HS-5 (cell line): ENCODE measurements at places on chromosomes 1 and 21.

DNA sequence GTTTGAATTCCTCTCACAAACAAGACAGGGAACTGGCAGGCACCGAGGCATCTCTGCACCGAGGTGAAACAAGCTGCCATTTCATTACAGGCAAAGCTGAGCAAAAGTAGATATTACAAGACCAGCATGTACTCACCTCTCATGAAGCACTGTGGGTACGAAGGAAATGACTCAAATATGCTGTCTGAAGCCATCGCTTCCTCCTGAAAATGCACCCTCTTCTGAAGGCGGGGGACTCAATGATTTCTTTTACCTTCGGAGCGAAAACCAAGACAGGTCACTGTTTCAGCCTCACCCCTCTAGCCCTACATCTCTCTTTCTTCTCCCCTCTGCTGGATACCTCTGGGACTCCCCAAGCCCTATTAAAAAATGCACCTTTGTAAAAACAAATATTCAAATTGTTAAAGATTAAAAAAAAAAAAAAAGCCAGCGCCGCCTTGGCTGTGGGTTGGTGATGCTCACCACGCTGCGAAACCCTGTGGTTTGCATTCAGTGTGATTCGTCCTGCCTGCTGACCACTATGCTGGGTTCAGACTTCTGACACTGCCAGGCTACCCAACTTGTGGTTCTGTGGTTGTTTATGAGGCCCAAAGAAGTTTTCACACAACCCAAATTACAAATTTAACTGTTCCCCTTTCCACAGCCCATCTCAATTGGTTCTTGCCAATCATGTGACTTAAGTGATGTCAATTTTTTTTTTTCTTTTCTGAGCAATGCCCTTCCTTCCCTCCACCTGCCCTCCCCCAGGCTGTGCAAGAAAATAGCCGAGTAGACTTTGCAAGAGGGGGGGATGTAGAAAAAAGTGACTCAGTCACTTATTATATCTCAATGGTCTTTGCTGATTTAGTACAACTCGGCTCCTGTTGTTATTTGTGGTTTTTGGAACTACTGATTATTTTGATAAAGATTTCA lies at the start of gene RUNX1:
RUNX1 (minus strand) TSS at position 597 of the 912 bp plus-strand sequence.
- DNase-seq = peak; percentile 31

DNA sequence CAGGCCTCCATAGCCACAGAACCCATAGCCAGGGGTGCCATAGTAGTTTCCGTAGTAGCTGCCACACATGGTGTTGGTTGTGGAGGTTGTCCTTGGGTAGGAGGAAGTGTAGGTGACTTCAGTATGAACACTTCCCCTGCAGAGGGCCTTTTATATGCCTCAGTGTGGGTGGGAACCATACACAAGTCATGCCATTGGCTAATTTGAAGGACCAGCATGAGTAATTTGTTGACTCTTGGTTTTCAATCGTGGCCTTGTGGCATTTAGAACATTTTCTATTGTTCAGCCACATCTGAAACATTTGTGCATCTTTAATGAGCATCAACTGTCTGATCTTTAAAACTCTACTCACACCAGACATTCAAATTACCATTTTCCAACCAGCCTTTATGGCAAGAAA lies at the start of gene KRTAP6-1:
KRTAP6-1 (minus strand) TSS at position 95 of the 400 bp plus-strand sequence; CDS start at position 69, 26 bp downstream.
- DNase-seq = no peak

DNA sequence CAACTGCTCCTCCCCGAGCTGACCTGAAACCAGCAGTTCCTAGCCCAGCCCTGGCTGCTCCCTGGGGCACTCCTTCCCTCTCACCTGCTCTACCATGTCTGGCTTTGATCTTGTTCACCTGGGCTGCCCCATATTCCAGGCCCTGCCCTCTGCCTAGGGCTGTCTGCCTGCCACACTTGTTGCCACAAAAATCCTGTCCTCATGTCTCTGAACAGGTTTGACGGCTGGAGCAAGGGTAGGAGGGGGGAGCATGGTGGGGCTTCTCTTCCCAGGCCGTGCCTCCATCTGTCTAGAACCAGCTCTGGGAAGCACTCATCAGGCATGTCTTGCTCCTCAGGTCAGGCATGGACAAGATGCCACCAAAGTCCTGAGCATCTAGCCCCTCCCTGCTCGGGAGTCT lies 44.3 kb upstream of the WNT2B start:
- DNase-seq = no peak

DNA sequence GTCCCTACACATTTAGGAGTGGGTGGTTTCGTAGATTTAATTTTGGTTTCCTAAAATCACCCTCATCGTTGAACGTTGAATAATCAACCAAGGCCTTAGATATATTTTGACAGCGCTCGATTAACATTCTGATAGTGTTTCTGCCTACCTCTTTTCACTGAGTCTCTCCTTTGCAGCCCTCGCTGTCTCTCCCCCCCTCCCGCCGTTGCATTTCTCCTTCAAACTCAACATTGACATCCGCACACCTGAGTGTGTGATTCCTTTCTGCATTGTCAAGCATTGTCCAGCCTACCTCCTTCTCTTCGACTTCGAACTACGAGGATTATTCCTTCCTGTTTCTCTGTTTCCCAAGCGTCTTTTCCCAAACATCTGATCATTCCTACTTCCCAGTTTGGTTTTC lies 1.8 kb upstream of the ADAMTS1 start:
- no peak for DNase-seq

- no peak for DNase-seq
These were observed 13.7 kb downstream of the MRAP start for GRCh38 chr21:32312326-32312725.

DNA sequence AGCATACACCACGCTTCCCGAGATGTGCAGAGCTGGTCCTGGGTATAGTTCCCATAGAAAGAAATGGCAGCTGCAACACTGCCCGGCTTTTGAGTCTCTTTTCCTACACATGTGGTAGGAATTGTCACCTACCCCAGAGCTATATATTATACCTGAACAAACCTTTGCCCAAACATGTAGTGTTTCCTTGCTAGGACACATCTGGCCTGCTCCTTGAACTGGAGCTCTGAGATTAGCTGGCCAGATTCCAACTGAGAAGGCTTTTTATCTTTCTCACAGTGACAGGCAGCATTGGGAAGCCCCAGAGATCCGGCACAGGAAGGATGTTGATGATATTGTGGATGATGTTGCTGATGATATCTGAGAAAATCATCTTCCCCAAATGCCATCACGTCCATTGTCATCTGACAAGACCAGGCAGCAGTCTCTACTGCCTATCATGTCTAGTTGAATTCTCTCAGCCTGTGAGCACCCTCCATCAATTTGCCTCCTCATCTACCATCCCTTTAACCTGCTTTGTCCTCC lies 115.0 kb upstream of the SMYD2 start:
- no peak for DNase-seq

GRCh38 chr1:1319646-1319941 lies 4.9 kb downstream of the INTS11 start:
- no peak for DNase-seq

DNA sequence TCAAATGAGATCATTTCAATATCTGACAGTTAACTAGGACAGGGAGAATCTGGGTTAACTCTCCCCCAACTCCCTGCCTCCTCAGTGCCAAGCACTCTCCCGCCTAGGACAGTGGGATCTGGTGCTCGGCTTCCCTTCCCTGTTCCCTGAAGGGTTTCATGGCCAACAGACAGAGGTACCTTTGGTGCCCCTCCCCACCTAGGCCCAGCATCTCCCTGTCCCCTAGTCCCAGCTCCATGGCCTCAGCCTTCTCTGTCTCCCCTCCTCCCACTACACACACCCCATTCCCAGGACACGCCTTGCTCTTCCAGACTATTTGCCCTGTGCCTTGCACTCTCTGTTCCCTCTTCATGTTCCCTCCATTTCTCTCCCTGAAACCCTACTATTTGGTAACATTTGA lies 77.1 kb downstream of the CD247 start:
- no peak for DNase-seq
